ENCODE measurements at places on chromosomes 2 and 18. TPM values are rescaled to one million over a fixed set of nuclear protein-coding genes. Genes with fewer than 3 reads are reported as not detected.

DNA sequence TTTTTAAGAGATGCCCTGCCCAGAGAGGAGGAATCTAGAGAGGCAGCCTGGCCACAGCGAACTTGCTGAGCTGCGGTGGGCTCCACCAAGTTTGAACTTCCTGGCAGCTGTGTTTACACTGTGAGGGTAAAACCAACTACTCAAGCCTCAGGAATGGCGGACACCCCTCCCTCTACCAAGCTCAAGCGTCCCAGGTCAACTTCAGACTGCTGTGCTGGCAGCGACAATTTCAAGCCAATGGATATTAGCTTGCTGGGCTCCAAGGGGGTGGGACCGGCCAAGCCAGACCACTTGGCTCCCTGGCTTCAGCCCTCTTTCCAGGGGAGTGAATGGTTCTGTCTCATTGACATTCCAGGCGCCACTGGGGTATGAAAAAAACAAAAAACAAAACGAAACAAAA, 289.4 kb downstream of the KCNS3 start:
- no peak for DNase-seq

PTPRN gene
- polyA plus RNA-seq, result 0.12 TPM

DNA sequence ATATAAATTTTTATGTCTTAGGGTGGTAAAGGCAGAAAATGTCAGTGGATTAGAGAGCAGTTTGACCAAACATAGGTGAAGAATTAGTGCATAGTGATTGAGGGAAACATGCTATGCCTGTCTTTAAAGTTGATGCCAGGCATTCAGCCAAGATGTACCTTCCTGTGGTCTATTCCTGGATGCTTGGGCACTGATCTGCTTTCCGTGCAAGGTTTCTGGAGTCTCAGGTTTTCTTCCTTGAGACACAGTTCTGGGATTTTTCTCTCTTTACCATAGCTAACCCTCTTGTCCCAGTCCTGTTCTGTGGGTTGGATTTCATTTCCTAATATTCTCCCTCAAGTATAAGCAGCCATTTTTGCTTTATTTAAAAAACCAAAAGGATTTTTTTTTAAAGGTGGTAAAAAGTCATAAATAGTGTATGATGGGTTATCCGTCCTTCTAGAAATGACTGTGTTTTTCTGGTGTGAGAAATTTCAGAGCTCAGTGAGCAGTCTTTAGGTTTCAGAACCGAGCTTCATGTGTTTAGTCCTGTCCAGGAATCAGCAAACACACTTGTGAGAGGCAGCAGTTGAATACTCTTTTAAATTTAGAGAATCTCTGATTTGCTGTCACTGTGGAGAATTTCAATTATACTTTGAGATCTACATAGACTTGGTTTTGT, 43.0 kb upstream of the CYBRD1 start:
- DNase-seq, result no peak

CAPN14 gene
- polyA plus RNA-seq, result 0.56 TPM

- no peak for DNase-seq
Observed at GRCh38 chr2:100427627-100428258, 10.3 kb upstream of the CHST10 start.
